ENCODE measurements at places on chromosomes 16 and 17.

DNA sequence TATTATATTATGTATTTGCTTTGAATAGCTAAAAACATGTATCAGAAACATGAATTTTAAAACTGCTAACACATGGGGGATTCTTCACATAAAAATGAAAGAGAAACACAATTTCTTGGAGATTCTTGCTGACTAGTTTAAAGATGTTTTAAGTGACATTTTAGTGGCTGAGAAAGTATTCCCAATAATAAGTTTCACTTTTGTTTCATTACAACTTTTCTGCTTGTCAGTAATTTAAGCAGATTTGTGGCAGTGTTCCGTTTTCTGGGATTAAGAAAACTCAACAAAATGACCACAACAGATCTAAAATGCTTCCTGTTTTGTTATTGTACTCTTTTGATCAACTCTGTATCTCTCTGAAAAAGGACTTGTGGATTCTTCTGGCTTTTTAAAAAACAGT is 75.9 kb downstream of the NLK start:
- no peak for DNase-seq

DNA sequence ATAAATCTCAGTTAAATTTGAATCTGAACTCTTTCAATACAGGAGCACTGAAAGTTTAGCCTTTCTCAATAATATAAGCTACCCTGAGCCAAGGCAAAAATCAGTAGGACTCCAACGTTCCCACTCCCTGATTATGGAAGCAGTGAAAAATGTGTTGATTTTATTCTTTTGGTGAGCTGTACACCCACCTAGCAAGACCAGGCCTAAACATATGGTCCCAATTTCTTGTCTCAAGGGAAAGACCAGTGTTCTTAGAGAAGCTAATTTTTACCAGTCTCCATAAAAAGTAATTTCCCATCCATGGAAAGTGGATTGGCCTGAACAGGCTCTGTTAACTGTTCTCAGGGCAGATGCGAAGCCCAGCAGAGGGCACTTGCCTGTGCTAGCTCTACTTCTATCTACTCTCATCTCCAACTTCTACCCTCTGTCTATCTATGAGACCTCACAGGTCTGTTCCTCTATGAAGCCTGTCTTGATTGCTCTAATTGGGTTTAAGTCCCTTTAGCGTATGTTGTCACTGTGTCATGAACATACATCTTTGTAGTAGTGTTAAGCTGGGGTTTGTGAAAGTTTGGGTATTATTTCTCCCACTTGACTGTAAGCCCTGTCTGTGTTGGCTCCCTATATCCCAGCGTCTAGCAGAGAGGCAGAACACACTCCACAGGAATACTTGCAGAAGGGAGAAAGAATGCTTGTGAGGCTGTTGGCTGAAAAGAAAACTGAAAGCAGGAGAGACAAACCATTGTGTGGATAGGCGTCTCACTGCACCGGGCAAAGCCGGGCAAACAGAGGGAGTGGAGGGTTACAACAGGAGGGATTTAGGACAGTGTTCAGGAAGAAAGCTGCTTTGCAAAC is 167.1 kb upstream of the MAF start:
- DNase-seq, result peak; percentile 14

DNA sequence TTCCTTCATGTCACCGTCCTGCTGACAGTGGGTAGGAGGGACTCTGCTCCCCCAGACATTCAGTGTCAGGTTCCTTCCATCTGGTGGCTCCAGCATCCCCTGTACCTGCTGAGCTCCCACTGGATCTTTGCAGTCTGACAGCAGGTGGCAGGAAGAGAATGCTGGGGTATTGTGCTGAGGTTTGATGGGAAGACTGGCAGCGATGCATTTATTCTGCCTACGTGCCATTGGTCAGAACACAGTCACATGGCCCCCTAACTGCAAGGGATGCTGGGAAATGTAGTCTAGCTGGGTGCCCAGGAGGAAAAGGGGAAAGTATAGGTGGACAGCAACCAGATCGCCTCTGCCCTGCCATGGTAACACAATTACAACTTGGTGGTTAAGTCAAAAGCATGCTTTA is 44.4 kb downstream of the IRX3 start:
- peak; percentile 57 for DNase-seq

DNA sequence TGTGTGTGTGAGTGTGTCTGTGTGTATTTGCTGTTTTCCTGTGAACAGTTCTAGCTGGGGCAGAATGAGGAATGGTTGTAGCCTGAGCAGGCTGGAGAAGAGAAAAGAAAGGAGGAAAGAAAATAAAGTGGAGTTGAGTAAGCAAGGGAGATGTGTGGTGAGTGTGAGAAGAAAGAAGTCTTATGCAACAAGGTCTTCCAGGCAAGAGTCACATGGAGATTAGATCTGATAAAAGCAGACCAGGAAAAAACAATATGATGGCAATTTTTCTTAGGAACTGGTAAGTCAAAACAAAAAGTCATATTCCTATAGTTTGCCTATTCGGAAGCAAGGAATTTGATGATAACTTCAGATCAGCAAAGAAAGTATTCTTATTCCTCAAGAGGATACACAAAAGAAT is 125.0 kb downstream of the HS3ST3A1 start:
- no peak for DNase-seq

GRCh38 chr17:30476726-30477082 is 504 bp upstream of the GOSR1 start:
- DNase-seq, result no peak

DNA sequence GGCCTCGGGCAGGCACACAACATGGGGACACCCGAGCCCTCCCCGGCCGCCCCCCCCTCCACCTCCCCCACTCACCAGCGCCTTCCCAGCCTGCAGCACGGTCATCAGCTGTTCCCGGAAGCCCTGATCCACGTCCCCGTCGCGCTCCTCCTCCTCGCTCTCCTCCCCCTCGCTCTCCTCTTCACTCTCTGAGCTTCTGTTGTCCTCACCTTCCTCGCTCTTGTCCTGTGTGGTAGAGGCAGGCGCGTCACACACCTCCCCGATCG is 10.3 kb downstream of the MYBBP1A start:
- DNase-seq, result no peak

DNA sequence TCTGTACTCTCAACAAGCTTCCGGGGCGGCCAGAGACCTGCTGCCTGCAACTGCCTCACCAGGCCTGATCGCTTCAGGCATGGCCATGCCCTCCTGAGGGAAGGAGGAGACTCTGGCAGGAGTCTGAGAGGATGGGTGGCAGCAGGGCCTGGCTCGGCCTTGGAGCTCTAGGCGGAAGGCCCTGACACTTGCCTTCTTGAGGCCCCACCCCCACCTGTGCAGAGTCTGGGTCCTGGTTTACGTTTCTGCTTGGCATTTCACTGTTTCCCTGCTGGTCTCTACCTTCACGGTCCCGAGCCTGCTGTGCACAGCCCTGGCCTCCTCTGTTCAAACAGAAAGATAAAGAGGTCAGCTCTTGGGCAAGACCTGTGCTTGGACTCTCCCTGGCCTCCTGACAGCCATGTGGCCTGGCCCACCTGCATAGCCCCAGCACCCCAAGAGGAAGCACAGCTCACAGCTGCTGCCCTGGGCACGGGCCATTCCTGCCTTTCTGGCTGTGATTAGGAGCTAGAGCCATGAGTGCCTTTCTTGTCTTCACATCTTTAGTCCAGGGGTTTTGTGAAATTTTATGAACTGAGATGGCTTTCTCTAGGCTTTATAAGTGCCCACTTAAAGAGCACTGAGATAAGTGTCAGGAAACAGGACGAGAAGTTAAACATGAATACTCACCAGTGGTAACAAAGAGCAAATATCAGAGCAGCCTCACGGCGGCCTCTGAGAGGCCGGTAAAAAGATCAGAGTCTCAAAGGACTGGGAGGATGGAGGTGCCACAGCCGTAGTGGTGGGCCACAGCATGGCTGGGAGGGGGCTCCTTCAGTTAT is 25.6 kb upstream of the MTSS2 start:
- no peak for DNase-seq

DNA sequence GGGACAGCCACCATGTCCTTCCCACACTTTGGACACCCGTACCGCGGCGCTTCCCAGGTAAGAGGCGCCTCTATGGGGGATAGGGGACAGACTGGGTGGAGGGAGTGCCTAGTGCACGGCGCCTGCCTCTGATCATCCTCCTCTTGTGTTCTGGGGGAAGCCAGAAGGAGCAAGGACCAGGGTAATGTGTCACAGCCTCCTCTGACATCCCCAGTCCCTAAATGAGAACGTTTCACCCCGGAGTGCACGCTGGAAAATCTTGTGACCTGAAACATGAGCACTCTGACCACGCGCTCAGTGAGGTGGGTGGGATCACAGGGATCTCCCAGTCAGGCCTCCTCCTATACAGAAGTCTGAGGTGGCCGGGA is 1.1 kb downstream of the IRX6 start:
- no peak for DNase-seq

GRCh38 chr17:179781-180380 is 1.6 kb downstream of the DOC2B start:
- DNase-seq, result peak; percentile 28

DNA sequence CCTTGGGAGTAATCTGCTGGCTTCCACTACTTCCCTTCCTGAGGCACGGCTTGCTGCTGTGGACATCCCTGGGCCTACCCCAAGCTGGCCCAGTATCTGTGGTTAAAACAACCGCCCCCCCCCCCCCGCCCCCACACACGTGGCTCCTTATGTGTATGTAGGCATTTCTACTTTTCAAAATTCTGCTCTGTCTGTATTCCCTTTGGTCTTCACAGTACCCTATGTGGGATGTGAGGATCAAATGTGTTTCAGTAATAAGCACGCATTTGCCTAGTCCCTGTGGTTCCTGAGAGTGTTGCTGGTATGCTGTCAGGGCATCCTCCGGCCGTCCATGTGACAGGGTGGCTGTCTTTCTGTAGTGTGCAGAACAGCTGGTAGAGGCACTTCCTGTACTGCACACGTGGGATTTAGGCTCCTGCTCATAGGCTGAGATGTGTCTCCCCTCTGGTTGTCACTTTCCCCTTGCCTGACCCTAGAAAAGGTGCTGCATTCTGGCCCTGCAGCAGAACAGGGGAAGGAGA is 2.2 kb downstream of the NT5M start:
- no peak for DNase-seq

GRCh38 chr16:79278506-79278905 is 322.0 kb downstream of the MAF start:
- DNase-seq, result no peak

- no peak for DNase-seq
Measured at GRCh38 chr16:11990702-11991390, 14.3 kb downstream of the SNX29 start.

DNA sequence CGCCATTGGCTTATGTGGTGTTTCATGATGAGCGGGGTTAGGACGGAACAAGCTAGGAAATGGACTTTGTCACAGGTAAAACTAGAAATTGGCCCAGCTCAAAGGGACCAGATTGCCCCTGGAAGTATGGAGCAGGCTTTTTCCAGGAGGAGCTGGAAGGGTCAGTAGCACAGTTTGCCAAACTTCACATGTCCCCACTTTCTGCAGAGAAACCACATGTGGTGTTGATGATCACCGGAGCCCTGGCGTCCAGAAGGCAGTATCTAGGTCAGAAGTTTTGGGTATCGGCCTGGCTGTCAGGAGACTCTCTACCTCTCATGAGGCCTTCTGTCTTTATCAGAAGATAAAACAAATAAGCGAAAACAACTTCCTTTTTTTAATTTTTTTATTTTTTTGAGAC is 248.5 kb downstream of the SOX9 start:
- DNase-seq, result no peak

DNA sequence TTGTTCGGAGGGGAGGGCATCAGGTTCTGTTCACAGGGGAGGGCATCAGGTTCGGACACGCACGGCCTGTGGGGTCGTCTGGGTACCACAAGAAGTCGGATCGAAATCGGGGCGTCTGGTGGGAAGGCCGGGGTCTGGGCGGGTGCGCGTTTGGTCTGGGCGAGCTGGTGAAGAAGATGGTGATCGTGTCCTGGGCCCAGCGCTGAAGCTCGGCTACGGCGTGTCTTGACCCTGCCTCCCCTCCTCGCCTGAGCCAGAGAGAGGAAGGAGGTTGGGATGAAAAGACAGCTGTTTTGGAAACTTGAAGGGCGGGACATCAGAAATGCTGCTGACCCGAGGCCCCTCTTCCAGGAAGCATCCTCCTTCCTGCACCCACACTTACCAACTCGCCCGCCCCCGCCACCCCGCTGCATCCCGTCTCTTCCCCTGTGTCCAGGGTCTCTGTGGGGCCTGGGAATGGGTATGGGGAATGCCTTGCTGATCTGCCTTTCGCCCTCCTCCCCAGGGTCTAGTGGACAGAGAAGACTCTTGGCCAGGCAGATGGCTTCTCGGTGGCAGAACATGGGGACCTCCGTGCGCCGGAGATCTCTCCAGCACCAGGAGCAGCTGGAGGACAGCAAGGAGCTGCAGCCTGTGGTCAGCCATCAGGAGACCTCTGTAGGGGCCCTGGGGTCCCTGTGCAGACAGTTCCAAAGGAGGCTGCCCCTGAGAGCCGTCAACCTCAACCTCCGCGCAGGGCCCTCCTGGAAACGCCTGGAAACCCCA is 498 bp downstream of the PIMREG start:
- no peak for DNase-seq

DNA sequence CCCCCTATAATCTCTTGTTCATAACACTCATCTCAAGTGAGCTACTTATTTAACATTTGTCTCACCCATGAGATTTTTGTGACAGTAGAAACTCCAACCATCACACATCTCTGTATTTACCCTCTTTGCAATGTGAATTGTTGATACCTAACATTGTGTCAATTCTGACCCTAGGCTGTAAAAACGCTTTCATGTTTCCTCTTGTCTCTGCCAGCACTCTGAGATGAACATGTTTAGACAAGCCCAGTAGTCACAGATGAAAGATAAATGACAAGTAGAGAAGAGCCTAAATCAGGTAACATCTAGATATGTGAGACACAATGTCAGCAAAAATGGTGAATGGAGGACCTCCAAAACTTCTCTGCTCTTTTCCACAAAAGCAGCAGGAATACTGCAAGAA is 1254.5 kb upstream of the GOT2 start:
- DNase-seq, result no peak

GRCh38 chr16:12091569-12092543 is 115.3 kb downstream of the SNX29 start:
- DNase-seq, result no peak

DNA sequence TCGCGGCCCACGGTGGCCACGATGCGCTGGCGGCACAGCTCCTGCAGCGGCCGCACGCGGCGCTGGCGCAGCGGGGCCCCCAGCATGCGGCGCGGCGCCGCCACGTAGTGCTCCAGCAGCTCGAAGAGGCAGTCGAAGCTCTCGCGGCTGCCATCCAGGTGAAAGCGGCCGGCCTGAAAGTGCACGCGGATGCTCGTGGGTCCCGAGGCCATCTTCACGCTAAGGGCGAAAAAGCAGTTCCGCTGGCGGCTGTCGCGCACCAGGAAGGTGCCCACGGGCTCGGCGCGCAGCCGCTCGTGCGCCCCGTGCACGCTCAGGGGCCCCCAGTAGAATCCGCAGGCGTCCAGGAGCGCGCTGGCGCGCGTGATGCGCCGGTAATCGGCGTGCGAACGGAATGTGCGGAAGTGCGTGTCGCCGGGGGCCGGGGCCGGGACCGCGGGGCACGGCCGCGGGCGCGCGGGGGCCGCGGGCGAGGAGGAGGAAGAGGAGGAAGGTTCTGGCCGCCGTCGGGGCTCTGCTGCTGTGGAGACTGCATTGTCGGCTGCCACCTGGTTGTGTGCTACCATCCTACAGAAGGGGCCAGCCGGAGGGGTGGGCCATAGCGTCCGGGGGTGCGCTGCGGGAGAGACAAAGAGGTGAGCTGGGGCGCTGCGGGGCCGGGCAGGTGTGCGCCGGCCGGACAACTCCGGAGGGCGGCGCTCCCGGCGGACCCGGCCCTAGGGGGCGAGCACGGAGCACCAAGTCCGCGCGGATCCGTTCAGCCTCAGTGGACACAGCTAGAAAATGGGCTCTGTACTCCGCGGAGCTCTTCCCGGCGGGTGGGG is 879 bp downstream of the SOCS1 start:
- no peak for DNase-seq

Measured in WTC11 (cell line).